ENCODE measurements at places on chromosomes 7 and 10.

- DNase-seq: no peak
Observed at GRCh38 chr10:24596217-24596930, 127.3 kb downstream of the ARHGAP21 start.

DNA sequence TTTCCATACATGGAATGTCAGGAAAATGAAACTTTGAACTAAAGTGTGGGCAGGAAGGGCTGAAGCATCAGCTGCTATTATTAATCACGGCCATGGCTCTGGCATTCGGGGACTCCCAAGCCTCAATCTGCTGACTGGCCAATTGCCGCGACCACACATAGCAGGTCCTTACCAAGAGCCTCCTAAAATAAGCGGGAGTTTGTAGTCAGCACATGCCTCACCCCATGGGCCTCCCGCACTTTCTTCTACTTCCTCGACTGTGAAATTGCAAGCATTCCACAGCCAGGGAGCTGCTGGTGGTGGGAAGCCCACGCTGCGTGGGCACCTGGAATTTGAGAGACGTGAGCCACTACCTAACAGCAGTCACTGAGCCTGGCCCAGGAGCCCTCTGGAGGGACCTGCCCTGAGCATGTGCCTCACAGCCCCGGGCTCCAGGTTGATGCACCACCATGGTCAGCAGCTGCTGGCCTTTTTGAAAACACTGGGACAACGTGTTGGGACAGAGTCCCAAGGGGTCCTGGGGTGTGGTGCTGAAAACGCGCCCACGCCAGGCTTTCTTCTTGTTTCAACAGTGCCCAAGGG, 211.4 kb downstream of the TNS3 start:
- DNase-seq: no peak

DNA sequence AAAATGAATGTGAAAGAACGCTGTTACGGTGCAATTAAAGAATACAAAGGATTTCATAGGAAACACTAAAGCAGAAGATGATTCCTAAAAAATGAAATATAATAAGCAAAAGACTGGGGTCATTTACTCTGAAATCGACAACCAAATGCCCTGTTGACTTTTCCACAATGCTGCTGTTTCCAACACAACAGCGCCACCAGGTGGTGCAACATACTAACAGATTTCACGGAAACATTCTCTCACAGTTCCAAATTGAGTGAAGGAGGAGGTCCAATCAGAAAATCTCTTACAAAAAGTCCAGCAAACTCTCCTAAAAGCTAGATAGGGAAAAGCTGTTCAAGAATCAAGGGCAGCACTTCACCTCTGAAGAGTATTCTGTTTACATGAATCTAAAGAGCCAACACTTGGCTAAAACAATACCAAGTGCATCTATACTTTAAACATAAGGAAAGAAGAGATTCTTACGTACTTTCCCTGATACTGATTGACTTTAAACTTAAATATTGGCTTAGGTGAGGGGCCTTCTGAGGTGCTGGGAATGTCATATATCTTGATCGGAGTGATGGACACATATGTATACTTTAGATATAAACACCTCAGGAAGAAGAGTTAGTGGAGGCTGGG, 55.9 kb downstream of the UPF2 start:
- DNase-seq: peak; percentile 22

GRCh38 chr10:43402176-43402575, 6.8 kb downstream of the HNRNPF start:
- no peak for DNase-seq

- no peak for DNase-seq
Observed at GRCh38 chr10:131560706-131561355, 249.3 kb upstream of the TCERG1L start.

- no peak for DNase-seq
Observed at GRCh38 chr7:68720697-68721096, 877.6 kb upstream of the AUTS2 start.

DNA sequence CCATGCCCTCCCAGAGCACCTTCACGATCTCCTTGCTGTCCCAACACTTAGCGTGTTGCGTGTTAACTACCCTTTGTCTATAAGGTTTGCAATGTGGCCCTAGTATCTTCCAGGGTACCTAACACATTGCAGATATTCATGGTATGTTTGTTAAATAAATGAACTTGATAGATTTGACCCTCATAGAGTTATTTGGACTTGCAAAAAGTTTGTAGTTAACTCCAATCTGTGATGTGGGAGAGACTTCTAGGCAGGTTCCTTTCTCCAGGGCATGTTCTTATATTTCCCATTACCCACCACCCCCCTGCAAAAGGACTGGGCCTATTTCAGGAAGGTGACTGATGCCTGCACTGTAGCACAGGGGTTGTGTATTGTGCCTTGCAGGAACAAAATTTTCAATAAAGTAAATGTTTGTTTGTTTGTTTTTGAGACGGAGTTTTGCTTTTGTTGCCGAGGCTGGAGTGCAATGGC, 612 bp downstream of the HILPDA start:
- DNase-seq: no peak

- no peak for DNase-seq
Observed at GRCh38 chr7:114939484-114940097, 17.7 kb downstream of the MDFIC start.

GRCh38 chr7:29099896-29100847, 46.2 kb downstream of the CPVL start:
- DNase-seq: no peak

GRCh38 chr7:16695621-16696237, 49.7 kb downstream of the BZW2 start:
- DNase-seq: no peak

- no peak for DNase-seq
Observed at GRCh38 chr10:79327090-79327457, 20.2 kb upstream of the PPIF start.
